CD4-positive, alpha-beta T cell treated with Interleukin-10 for 1 hour (primary cell): ENCODE measurements at places on chromosomes 12 and 14.
A peak's percentile ranks its signal among the peaks of the same experiment; 100 is the strongest.

GRCh38 chr12:131799828-131800593 lies 28.2 kb upstream of the MMP17 start:
- no peak for DNase-seq

DNA sequence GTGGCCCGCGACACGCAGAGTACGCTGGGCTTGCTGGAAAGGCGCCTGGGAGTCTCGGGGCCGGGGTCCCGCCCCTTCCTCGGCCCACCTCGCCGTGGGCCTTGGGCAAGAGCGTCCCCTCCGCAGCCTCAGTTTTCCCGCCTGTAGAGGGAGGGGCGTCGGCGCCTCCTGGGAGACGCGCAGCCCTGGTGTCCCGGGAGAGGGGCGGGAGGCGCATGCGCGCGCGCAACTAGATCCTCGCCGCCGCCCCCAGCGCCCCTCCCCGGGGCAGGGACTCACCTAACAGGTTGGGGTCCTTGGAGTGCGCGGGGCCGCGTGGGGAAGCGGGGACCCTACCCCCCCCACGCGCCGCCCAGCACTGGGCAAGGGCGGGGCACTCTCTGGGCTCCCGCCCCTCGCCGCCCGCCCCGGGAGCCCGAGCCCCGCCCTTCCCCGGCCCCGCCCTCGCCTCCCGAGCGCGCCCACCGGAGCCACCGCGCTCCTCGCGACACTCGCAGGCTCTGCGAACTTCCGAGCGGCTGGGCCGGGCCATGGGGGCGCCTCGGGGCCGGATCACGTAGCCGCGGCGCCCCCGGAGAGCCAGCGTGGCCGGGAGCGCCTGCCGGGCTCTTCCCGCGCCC lies at the start of gene KIF26A:
Gene KIF26A, plus strand, starts transcription at position 490 of the 620 bp plus-strand sequence. CDS start 136 bp downstream, outside the sequence.
- DNase-seq = no peak

DNA sequence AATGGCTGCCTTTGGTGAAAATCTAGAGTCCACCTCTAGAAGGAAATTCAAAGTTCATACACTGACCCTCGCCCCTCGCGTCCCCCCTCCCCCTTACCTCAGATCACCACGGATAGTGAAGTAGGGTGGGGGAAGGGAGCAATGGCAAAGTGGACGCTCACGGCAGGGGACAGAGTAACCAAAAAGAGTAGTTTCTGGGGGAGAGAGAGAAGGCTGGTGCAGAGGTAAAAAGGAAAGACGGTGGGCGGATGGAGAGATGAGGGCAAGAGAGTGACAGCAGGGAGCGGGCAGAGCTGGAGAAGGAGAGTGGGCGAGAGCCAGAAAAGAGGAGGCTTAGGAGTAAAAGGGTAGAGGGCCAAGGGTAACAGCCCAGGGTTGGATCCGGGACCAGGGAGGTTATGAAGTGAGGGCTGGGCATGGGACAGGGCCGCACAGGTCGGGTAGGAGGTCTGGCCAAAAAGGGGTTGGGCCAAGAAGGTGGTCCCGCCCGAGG lies 423 bp downstream of the ALDH6A1 start:
- no peak for DNase-seq

DNA sequence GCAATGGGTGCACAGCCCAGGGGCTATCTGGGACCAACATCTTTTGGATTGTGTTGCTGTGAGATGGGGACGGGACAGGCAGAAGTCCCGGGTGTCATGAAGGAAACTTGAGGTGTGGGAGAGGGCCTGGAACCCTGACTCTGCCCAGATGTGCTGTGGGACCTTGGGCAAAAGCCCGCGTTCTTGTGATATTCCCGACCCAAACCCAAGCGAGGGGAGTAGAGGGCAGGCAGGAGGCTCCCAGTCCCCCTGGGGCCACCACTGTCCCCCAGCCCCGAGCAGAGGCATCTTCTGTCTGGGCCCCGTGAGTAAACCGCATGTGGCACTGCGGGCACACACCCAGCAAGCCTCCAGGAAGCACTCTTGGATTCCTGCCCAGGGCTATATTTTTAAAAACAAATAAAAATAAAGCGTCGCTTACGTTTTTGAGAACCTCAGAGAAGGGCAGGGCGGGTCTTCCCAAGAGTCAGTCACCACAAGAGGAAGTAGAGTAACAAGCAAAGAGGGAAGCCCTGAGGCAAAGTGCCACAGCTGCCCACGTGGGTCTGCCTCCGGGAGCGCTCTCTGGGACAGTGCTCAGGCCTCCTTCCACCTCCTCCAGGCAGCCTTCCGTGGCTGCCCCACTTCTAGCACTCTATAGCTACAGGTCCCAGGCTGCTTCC lies 39.5 kb downstream of the BEGAIN start:
- DNase-seq = peak; percentile 46

- DNase-seq = no peak
Observed at GRCh38 chr14:77206261-77206824, 24.7 kb downstream of the TMEM63C start.

DNA sequence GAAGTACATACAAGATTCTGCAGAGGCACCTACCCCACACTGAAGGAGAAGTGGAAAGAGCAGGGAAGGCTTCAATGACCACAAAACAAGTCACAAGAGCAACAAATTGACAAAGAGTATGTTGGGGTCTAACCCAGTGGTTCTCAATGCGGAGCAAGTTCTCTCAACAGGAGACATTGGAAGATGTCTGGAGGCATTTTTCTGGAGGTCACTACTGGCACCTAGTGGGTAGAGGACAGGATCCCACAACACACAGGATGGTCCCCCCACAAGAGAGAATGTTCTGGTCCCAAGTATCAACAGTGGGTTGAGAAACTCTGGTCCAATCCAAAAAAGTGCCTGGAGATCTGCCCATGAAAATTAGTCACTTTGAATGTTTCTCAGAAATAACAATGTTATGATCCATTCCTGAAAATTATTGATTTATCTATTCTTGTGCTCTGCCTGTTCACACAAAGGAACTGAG lies 3.4 kb downstream of the SSH1 start:
- DNase-seq = no peak

DNA sequence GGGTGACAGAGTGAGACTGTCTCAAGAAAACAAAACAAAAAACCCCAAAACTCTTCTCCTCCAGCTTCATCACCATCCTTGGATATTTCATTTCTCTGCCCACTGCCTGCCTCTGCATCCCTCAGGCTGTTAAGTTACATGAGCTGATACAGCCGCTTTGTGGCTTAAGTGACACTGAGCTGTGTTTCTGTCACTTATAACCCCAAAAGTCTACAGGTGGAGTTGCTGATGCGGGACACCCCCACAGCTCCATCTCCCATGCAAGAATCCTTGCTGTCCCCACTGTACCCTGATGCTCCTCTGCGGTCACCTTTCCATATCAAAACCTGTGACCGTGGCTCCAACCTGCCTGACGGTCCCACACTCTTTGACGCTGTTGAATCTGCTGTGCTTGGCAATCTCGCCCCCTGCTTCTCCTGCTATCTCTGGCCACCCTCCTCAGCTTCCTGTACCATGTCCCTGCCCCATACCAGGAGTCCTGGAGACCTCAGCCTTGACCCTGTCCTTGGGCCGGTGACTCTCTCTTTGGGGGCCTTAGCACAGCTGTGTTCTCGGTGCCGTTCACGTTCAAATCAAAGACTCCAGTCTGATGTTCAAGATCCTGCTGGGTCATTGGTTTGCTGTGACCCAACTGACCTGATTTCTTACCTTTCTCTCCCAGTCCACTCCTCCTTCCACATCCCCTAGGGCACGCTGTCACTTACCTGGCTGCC lies 20.3 kb downstream of the HVCN1 start:
- no peak for DNase-seq

DNA sequence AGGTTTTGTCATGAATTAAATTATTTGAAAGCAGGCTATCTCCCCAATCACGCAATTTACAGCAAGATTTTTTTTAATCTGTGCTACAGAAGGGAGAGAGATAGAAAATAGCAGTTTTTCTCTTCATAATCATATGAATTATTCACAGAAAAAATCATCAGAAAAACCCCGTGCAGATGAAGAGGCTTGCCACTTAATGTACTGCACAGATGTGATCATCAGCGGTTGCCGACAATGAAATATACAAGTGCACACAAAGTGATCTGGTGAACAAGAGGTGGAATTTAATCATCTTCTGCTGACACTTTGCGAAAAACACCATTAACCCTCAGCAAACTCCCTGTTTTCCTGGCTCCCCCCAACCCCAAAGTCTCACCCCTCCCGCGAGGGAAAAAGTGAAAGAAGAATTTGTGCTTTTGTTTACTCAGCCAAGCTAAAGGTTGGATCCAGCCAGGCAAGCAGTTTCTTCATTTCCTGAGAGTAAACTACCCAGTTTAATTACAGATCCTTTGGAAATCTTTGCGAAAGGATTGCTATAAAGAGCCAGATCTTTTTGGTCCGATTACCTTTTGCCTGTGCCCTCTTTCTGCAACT lies 3.1 kb upstream of the LMO3 start:
- DNase-seq = no peak

DNA sequence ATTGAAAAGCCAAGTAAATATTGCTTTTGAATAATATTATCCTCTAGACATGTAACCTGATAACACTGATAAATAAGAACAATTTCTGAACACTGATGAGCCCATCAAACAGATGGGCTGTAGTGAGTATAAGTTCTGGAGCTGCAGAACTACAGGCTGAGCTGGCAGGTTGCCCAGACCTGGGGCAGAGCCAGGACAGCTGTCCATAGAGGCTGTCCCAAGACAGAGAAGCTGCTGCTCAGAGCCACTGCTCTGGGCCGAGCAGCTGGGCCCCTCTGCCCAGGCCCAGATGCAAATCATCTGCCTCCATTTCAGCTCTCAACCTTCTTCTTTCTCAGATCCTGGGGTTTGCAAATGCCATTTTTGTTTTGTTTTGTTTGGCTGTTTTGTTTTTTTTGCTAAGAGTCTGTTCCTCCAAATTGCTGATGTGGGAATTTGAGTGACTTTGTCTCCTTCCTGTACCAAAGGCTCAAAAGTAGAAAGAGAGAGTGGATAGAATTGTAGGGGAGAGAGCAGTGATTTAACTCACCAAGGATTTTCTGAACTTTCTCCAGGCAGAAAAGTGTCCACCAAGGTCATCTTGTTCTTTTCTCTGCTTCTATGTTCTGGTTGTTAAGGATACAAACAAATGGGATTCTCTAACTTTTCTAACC lies 4.0 kb upstream of the TESPA1 start:
- DNase-seq = no peak

GRCh38 chr12:2335513-2335912 lies 282.7 kb downstream of the CACNA1C start:
- DNase-seq = no peak

DNA sequence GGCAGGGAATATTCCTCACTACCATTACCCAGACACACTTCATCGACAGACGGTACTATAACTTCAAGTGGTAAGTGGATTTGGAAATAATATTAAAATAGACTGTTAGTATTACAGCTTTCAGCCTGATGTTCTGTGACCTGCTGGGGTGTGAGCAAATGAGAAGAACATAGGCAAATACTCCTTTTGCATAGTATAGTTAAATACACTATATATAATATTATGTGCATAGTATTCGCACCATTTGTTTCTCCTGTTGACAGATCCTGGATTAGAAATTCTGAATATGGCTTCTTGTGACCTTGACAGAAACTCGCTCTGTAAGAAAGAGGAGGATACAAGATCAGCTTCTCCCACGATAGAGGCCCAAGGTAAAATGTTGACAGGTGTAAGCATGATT lies 115.6 kb downstream of the DNAI7 start:
- DNase-seq = no peak

- no peak for DNase-seq
Observed at GRCh38 chr12:67813456-67813904, 164.9 kb downstream of the DYRK2 start.

DNA sequence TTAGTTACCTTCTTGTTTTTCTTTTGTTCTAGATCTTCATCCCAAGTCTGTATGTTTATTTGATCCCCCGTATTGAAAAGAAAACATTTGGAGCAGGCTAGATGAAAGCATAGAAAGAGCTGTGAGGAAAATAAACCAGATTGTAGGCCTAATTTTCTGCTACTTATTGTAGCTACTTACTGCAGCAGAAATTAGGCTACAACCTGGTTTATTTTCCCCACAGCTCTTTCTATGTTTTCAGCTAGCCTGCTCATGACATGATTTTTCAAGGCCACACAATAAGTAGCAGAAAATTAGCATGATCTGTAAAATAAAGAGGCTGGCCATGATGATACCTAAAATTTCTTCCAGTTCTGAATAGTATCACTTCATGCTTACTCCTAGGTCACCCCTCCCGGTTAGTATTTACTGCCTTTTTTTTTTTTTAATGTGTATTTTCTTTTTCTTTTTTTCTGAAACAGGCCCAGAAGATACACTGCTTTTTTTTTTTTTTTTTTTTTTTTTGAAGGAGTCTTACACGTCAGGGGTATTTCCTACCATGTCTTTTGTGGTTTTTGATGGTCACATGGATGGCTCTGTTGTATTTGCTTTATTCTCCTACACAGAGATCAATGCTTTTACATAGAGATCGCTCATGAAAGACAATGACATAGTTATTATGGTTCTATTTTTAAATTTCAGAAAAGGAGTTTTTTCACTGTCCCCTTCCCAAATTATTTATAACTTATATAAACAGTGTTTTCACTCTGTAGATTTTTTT lies 32.3 kb downstream of the BHLHE41 start:
- no peak for DNase-seq

- DNase-seq = no peak
Observed at GRCh38 chr14:103449634-103450161, 64.5 kb downstream of the MARK3 start.

GRCh38 chr14:93712079-93712837 lies 76.0 kb downstream of the PRIMA1 start:
- DNase-seq = no peak

DNA sequence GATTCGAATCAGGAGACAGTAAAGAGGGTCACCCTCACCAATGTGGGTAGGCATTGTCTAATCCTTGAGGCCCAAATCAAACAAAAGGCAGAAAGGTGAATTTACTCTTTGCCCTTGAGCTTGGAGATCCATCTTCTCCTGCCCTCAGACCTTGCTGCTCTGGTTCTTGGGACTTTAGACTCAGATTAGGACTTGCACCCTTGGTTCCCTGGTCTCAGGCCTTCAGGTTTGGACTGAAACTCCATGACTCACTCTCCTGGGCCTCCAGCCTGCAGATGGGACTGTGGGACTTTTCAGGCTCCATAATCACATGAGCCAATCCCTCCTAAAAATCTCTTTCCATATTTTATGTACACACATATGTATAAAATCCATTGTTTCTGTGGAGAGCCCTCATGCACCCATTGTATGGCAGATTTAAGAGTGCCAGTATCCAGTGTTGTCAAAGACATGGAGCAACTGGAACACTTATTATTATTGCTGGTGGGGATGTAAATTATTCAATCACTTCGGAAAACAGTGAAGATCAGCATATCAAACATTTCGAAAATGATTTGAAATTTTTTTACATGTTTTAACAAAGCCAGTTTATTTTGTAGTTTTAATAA lies 48.7 kb downstream of the EID3 start:
- DNase-seq = no peak

GRCh38 chr14:99554184-99554583 lies 49.8 kb downstream of the CCDC85C start:
- no peak for DNase-seq

- no peak for DNase-seq
Observed at GRCh38 chr12:70644861-70645260, 7.6 kb upstream of the PTPRB start.
